ENCODE measurements at places on chromosomes 5 and 9. TPM values are rescaled to one million over a fixed set of nuclear protein-coding genes. Genes with fewer than 3 reads are reported as not detected.

The VDAC1 gene
- polyA plus RNA-seq, result 107 TPM

The PCDHGA11 gene
- 0.65 TPM for polyA plus RNA-seq

The MYORG gene
- polyA plus RNA-seq, result 3.1 TPM

The MACIR gene
- 3.9 TPM for polyA plus RNA-seq

The OTP gene
- polyA plus RNA-seq, result not detected

The SOWAHA gene
- polyA plus RNA-seq, result 0.10 TPM

The AFAP1L1 gene
- polyA plus RNA-seq, result 9.8 TPM

The PHF24 gene
- polyA plus RNA-seq, result 0.14 TPM

The RNF208 gene
- polyA plus RNA-seq, result 3.1 TPM

The LCN9 gene
- not detected for polyA plus RNA-seq

The C9 gene
- 0.14 TPM for polyA plus RNA-seq

The ELOVL7 gene
- polyA plus RNA-seq, result 4.1 TPM

The GCNT4 gene
- polyA plus RNA-seq, result 0.55 TPM

The ALDH1A1 gene
- 168 TPM for polyA plus RNA-seq

All from lung (tissue), 17 donors.